ENCODE measurements at places on chromosomes 7 and 10.

GRCh38 chr10:111103196-111103840 is 26.5 kb downstream of the ADRA2A start:
- DNase-seq = no peak

GRCh38 chr10:19479854-19480253 is 336.4 kb upstream of the PLXDC2 start:
- no peak for DNase-seq

DNA sequence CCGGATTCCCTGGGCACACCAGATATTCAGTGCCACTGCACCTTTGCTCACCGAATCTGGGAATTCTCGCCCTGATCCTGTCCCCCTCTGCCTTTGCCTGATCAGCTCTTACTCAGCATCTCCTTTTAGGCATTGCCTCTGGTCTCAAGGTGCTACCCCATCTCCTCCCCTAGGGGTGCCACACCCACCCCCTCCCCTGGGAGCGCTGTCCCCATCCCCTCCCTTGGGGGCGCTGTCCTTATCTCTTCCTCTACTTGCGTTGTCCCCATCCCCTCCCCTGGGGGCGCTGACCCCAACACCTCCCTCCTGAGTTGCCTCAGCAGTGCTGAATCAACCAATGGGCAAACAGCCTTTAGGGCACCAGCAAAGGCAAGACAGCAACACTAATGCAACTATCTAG is 686.9 kb upstream of the FOXK1 start:
- DNase-seq = no peak

DNA sequence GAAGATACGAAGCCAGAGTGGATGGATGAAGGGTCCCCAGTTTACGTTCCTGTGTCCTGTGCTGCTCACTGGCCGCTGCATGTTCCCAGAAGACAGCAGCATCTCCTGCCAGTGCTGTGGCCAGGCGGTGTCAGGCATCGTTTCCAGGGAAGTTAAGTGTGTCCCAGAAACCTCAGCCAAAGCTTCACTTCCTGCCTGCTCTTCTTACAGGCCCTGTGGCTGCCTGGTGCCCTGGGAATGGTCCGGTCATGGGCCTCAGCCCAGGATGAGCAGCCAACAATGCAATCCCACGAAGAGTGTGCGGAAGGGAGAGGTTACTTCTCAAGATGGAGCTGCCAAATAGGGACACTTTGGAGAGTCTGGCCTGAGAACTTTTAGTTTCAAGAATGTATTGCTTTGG is 99.7 kb upstream of the TARP start:
- DNase-seq = no peak

DNA sequence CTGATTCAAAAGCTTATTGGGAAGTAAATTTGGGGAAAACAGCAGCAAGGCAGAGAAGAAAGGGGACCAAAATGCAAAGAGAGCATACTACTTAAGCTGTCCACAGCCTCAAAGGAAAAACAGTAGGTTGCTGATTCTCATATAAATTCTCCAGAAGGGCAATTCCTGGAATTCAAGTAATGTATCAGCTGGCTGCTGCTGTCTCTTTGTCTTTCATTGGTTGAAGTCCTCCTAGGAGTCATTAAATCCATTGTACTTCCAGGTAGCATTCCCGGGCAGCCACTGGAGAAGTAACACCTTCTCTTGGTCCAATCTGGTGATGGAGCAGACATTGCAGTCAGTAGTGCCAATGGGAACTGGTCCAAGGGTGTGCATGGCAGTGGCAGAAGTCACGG is 22.7 kb downstream of the BET1 start:
- DNase-seq = no peak

DNA sequence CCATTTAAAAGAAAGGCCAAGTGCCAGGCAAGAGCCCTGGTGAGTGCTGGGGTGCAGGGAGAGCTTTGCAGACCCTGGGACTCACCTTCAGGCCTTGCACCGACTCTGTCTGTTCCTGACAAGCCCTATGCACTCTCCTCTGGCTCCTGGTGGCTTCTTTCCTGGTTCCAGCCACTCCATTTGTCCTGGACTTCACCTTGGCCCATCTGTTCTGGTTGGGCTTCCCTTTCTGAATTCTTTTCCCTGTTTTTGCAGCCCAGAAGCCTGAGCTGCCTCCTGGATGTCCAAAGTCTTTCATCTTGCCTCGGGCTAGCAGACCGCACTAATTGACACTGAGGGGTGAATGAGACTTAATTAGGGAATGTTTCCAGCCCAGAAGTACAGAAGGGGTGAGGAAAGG is 60.5 kb downstream of the PYROXD2 start:
- DNase-seq = no peak

- DNase-seq = no peak
Observed at GRCh38 chr10:63258920-63259678, 126.0 kb downstream of the NRBF2 start.

DNA sequence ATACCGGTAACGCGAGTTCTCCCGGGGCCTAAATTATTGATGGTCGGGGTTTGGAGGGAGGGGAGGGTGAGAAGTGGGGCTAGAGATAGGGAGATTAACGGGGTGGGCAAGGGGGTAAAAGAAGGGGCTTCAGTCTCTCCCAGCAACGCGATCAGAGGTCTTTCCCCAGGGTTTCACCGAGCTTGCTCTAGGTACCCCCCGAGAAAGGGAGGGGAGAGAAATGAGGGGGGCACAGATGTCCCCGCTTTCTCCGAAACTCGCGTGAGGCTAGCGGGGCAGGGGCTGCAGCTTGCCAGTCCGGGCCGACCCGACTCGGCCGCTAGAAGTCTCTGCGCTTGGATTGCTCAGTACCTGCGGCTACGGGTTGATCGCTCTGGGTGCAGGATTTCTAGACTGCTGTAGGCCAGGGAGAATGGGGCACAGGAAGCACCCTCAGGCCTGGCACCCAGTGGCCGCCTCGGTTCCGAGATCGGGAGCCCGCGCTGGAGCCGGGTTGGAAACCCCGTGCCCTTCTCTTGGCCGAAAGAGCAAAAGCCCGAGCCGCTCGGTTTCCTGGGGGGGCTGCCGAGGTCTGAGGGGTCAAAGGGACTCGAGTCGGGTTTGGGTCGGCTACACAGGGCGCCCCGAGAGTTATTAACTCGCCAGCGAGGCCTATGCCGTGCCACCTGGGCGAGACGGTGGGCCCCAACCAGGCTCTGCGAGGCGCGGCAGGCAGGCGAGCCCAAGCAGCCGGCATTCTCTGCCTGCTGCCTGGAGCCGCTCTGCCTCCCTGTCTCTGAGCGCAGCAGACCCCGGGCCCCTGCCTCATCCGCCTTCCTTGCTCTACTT is 3.1 kb downstream of the PAX2 start:
- no peak for DNase-seq

DNA sequence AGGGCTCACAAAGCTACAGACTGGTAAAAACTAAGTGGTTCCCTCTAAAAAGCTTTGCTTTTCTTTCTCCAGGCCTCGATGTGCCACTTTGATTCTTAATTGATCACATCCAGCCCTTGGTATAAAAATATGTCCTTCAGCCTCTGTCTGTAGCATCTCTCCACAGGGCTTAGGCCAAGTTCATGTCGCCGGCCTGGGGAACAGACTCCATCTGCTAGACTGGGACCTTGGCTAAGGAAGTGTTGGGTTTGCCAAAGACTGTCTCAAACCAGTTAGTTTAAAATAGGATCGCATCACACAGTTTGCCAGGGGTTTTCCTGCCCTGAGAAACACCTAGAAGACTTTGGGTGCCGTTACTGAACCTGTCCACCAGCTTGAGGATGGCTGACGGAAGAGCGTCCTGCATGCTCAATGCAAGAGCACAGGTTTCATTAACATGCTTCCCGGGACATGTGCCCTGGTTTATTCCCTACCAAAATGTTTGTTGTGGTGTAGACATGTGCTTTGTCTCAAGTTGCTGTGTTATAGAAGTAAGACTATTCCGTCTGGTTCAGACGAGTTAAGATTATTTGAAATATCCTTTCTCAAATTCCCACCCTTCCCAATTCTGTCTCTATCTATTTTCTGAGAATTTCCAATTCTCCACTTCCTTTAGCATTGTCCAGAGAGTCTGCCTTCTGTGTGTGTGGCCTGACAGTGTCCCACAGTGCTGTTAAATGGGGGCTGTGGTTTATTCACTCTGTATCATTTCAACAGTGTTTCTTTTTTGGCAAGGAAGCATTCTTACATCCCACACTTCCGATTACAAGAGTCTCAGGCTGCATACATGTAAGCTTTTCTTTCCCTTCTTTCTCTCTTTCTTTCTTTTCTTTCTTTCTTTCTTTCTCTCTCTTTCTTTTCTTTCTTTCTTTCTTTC is 334.7 kb downstream of the INHBA start:
- no peak for DNase-seq

DNA sequence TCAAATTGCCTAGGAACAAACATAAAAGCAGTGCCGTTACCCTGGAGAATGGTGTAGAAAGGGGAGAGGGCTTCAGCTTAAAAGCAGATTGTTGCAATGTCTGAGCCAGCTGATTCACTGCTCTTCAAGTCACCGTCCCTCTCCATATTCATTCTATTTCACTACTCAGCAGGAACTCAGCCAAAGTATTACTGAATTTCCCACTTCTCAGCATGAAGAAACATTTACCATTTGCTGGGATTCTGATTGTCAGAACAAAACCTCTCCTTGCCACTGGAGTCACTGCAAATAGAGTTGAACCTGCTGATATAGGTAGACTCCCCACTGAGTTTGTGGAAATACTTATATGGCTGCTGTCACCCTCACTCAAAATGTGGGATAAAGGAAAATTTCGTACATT is 71.7 kb downstream of the PPP1R17 start:
- DNase-seq = no peak

GRCh38 chr7:147700702-147701101 is 889.9 kb upstream of the C7orf33 start:
- DNase-seq = no peak

- DNase-seq = no peak
Observed at GRCh38 chr10:4804465-4804864, 21.5 kb upstream of the AKR1E2 start.

- no peak for DNase-seq
Observed at GRCh38 chr7:17444673-17445072, 146.2 kb downstream of the AHR start.
